ENCODE measurements at places on chromosomes 2 and 18.
A peak's percentile ranks its signal among the peaks of the same experiment; 100 is the strongest.

DNA sequence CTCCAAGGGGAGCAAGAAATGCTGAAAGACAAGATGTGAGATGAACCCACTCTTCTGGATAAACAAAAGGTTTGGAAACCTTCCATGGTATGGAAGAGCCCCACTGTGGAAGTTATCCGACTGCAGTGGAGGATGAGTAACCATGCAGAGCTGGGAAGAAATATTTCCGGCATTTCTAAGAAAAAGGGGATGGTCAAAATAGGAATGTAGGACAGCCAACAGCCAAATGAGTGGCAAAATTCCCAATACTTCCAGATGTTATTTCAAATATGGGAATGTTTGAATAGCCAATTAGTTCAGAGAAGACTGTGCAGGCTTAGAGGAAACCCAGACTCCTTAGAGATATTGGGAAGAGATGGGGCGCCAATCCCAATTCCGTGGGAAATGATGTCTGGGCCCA lies 246.8 kb downstream of the RAD51AP2 start:
- DNase-seq: no peak

- no peak for DNase-seq
Measured at GRCh38 chr2:70690846-70691245, 77.2 kb downstream of the ADD2 start.

- no peak for DNase-seq
Measured at GRCh38 chr18:21307578-21307977, 65.5 kb downstream of the GREB1L start.

- no peak for DNase-seq
Measured at GRCh38 chr2:240178564-240178963, 38.1 kb upstream of the OTOS start.

DNA sequence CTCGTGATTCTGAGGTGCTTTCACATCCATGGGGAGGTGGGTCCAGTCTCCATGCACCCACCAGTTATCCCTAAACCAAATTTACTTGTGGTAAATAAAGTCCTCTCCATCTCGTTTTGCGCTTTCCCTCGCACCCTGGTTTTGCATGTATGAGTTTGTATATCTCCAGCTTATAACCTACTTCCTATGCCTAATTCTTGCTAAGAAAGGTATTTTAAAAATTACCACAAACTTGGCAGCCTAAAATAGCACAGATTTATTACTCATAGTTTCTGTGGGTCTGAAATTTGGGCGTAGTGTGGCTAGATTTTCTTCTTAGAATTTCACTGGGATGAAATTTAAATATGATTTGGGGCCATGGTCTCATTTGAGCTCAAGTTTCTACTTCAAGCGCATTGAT lies 511.5 kb downstream of the NYAP2 start:
- no peak for DNase-seq

- peak; percentile 66 for DNase-seq
Measured at GRCh38 chr2:120739438-120740090, 3.9 kb downstream of the GLI2 start.

DNA sequence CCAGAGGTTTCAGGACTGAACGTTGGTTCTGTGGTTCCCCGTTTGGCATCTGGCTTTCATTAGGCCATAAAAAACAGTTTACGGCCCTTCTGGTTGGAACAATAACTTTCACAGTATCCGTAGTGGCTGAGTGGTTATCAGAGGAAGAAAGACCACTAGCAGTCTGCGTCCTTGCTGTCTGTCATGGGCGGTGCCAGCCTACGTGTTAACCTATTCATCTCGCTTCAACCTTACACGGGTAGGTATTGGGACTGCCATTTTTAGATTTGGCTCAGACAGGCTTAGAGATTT lies 42.6 kb upstream of the ROCK2 start:
- DNase-seq: no peak

DNA sequence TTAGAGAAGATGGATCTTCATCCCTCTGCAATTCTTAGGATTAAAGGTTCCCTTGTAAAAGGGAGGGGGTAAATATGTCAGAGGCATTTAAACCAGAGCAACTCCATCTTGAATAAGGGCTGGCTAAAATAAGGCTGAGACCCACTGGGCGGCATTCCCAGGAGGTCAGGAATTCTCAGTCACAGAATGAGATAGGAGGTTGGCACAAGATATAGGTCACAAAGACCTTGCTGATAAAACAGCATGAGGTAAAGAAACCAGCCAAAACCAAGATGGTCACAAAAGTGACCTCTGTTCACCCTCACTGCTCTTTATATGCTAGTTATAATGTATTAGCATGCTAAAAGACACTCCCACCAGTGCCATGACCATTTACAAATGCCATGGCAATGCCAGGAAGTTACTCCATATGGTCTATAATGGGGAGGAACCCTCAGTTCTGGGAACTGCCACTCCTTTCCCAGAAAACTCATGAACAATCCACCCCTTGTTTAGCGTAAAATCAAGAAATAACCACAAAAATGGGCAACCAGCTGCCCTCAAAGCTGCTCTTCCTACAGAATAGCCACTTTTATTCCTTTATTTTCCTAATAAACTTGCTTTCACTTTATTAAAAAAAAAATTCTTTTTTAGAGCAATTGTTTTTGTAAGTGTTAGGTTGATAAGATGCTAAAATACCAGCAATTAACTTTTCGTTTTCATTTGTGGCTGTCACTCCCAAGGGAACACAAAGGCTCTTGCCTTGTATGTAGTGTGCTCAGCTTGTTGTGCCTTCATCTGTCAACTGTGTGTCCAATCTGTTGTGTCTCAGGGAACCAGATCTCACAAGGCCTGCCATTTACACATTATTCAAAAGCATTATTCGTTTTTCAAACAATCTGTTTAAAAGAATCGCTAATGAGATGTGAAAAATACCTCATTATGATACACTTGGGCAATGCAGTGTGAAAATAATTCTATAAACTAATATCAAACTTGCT lies 205.2 kb upstream of the RGPD4 start:
- DNase-seq: no peak

Measured in retina (tissue), 1 donor.